Bladder microvascular endothelial cell (primary cell): ENCODE measurements at places on chromosomes 1 and 21. TPM values are rescaled to one million over a fixed set of nuclear protein-coding genes. Genes with fewer than 3 reads are reported as not detected.

FCRL4 gene
- total RNA-seq, result not detected in 2 replicates

ILDR2 gene
- total RNA-seq, result under 0.01 TPM in 1 of 2 replicates, not detected in the other

TMPRSS3 gene
- total RNA-seq, result not detected in 2 replicates

C1orf50 gene
- 1.6 and 3.0 TPM in 2 replicates for total RNA-seq

SHISA4 gene
- 9.5 and 9.6 TPM in 2 replicates for total RNA-seq

RNU1-1 gene
- 509 and 6,751 TPM in 2 replicates for total RNA-seq

CYYR1 gene
- 7.5 and 20.6 TPM in 2 replicates for total RNA-seq

HSPA6 gene
- under 0.01 and 0.38 TPM in 2 replicates for total RNA-seq

GPR3 gene
- total RNA-seq, result 0.16 and 0.19 TPM in 2 replicates

KRTAP11-1 gene
- total RNA-seq, result not detected in 2 replicates

RIPK4 gene
- under 0.01 and 0.06 TPM in 2 replicates for total RNA-seq

LINGO4 gene
- total RNA-seq, result not detected in 2 replicates

FCMR gene
- not detected in 2 replicates for total RNA-seq

KCNE2 gene
- not detected in 2 replicates for total RNA-seq
